ENCODE measurements at places on chromosomes 5 and 9.

DNA sequence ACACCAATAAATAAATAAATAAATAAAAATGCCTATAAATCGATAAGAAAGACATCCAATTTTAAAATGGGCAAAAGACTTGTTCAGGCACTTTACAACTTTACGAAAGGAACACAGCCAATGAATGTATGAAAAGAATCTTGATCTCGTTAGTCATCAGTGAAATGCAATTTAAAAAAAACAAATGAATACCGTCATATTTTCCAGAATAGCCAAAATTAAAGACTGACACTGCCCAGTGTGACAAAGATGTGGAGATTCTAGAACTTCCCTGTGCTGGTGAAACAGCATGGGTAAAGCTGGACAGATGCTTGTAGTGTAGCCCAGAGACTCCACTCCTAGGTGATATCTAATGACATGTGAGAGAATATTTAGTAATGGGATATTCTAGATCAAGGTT lies 127.1 kb downstream of the GOLPH3 start:
- DNase-seq: no peak

- DNase-seq: no peak
Observed at GRCh38 chr9:8208465-8208864, 408.9 kb upstream of the DMAC1 start.

DNA sequence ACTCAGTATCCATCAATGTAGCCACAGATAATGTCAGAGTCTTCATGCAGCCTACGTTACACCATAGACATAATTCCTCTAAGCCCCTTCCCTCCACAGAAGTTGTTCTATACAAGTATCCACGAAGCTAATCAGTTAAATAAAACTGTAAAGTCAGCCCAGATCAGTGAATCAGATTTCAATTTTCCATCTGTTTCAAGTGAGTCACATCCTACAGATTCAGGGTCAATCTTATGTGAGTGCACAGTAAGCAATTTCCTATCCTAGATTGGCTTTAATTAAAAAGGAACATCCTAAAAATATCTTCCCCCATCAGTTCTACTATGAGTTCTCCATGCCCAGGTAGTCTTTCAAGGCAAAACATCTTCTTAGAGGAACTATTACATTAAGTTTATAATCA lies 402.5 kb downstream of the EFNA5 start:
- no peak for DNase-seq

DNA sequence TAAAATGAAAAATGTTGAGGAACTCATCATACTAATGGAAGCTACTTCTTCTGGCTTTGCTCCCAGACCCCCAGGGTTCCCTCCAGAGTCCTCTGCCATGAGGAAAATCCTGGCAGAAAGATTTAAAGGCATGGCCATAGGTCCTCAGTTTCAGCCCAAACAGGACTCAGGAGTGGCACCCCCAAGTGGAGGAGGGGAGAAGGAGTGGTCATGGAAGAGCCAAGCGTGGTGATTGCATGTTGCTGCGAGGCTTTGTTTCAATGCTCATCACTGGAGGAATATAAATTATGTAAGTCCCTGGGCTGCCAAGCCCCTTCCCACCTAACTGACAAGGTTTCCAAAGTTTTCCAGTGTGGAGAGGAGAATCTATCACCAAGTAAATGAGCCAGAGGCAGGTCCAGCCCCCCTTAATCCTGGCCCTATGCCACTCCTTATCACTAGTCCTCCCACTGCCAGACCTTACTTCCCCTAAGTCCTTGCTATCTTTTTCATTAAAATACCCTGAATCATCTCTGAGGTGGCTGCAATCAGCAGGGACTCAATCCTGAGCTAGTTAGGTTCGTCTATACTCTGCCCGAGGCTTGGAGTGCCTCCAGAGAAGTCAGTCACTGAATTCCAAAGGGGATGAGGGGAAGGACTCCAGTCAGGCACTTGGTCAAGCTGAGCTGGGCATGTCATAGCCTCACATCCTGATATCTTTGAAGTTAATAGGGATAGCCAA lies 70.7 kb upstream of the TAF1L start:
- DNase-seq: no peak

DNA sequence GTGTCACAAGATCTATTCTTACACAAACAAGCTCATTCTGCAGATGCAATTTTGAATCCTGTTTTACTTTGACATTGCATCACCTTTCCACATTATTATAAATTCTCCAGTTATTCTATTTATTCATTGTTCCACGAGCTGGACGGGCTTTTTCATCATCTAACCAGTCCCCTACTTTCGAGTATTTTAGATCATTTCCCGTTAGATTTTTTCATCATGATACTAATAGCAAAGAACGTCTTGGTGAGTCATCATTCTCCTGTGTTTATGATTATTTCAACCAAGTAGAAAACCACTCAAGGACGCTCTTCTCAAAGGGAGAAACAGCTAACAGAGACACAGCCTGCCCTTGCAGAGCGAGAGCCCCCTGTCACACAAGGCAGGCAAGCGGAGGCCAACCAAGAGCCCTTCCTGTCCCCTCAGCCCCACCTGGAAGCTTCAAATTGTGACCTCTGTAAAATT lies 15.1 kb downstream of the BBLN start:
- no peak for DNase-seq

DNA sequence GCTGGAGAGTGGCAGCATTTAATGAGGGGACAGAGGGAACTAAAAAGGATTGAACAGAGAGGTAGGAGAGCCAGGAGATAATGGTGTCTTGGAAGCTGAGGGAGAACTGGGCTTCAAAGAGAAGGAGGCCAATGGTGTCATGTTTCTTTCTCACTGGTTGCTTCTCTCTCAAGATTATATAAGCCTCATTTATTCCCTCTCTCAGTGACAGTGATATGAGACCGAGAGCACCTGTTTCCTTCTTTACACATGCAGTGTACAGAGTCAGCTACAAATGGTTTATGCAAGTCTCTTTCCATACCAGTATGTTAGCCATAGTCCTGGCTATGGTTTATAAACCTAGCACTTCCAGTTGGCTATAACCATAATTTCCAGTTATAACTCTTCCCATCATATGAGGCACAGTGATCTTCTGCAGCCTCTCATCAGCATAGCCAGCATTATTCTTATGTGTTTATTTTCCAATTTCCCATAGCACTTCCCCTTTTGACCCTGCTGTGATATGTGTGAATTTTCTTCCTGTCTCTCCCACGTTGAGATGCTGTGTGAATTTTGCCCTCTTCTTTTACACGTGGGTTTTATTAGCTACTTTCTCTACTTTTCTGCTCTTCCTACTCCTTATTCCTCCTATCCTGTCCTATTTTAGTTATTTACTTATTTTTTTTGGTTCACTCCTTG lies 71.2 kb downstream of the UNC13B start:
- no peak for DNase-seq

DNA sequence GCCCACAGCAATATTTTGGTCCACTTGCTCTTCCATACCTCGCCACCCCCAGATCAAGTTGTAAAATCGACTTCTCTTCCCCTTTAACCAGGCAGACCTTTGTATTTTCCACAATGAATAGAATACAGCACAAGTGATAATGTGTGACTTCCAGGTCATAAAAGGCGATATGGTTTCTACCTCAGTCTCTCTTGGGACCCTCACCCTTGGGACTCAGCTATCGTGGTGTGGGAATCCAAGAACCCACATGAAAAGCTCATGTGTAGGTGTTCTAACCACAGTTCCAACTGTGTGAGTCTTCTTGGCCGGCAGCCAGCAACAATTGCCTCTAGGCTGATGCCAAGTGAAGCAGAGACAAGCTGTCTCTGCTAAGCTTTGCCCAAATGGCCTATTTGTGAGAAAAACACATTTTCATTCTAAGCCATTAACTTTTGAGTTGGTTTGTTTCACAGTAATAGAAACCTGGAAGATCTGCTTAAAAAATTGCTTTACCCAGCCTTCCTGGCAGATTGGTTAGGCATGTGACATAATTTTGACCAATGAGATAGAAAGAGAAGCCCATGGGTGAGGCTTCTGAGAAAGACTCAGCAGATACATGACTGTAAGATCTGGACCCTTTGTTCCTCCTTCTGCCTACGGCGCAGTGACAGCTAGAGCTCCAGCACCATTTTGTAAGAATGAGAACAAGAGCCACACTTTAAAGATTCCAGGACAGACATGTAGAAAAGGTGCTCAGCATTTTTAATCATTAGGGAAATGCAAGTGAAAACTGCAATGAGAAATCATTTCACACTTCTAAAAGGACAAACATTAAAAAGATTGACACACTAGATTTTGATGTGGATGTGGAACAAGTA lies 18.3 kb upstream of the MLLT3 start:
- no peak for DNase-seq

DNA sequence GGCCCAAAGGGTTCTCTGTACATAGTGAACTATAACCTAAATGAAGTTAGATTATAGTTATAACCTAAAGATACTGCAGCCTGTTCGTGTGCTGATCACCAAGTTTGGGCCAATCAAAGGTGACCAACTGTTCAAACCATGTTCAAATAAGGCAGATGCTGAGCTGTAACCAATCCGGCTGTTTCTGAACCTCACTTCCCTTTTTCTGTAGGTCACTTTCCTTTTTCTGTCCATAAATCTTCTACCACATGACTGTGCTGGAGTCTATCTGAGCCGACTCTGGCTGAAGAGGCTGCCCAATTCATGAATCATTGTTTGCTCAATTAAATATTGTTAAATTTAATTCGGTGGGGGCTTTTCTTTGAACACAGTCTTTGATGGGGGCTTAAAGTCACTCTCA lies 1920.2 kb downstream of the MAT2B start:
- no peak for DNase-seq

- no peak for DNase-seq
Observed at GRCh38 chr5:2167671-2168070, 284.9 kb upstream of the IRX4 start.

DNA sequence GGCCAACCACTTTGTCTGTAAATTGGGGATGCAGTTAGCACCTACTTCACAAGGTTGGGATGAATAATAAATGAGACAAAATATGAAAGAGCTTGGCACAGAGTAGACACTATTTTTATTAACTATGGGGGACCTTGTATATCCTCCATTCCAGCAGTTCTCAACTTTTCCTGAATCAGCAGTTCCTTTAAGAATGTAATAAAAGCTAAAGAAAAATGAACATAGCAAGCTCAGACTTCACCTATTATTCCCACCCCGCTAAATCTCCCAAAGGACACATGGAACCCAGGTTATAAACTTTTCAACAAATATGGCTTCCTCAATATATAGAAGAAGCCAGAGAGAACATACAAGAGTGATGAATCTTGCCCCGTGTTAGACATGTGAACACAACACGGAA lies 32.0 kb upstream of the TTC1 start:
- DNase-seq: no peak

DNA sequence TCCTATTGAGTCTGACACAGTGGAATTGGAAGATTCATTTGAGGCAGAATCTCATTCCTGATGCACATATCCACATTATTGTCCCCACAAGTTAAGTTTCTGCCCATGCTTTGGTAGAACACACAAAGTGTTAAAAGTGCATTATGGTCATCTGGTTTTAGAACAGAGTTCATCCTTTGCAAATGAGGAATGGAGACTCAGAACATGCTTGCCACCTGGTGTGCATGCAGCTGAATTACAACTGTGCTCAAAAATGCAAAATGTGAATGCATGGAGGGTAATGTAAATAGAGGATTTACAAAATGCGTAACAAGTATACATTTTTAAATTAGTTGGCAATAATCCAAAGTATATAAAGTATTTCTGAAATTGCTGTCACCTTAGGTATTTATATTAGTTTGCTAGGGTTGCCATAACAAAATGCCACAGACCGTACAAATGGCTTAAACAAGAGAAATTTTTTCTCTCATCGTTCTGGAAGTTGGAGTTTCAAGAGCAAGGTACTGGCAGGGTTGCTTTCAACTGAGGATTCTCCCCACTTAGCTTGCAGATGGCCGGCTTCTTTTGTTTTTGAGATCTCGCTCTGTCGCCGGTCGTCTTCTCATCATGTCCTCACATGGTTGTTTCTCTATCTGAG lies 671.1 kb downstream of the TAF11L14 start:
- DNase-seq: peak; percentile 9

DNA sequence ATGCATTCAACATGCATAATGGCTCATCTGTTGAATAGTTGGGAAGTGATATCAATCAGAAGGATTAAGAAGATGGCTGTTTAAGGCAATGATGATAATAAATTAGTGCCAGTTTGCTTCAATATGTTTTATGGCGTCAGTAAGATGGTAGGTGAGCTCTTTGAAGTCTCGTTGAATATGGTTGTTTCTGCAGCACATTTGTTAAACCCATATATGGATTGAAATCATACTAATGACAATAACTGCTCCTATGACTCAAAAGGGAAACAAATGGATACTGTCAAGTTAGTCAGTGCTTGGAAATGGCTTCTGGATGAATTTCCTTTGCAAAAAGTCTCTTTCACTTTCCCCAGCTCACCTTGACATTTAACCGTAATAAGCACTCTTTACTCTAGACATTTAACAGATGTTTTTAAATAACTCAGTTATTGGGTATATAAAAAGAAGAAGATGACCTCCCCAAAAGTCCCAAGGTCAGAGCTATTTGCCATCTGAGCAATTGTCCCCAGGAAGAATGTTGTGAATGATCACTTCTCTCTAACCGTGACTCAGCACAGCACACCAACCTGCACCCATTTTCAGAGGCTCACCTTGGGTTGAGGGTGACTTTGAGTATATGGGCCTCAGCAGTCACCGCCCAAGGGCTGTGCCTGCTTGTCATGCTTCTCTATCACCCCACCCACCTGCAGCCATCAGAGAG lies 133.4 kb downstream of the GRIA1 start:
- DNase-seq: no peak

- no peak for DNase-seq
Observed at GRCh38 chr5:158805195-158805594, 294.5 kb downstream of the EBF1 start.
